ENCODE measurements at places on chromosomes 16 and 17. TPM values are rescaled to one million over a fixed set of nuclear protein-coding genes. Genes with fewer than 3 reads are reported as not detected.

CARD14 gene
- total RNA-seq, result 0.34 TPM

ABCC12 gene
- not detected for total RNA-seq

PNMT gene
- total RNA-seq, result 2.0 TPM

RAB11FIP4 gene
- total RNA-seq, result 0.33 TPM

SLFN11 gene
- total RNA-seq, result 58.4 TPM

CSH1 gene
- total RNA-seq, result not detected

GP1BA gene
- not detected for total RNA-seq

KRT28 gene
- total RNA-seq, result not detected

COA3 gene
- 51.8 TPM for total RNA-seq

ATP2C2 gene
- not detected for total RNA-seq

DNAH9 gene
- total RNA-seq, result 1.5 TPM

MAP2K6 gene
- total RNA-seq, result 10.0 TPM

SLC22A31 gene
- total RNA-seq, result not detected

RPUSD1 gene
- 11.3 TPM for total RNA-seq
